ENCODE measurements at places on chromosomes 1 and 21. TPM values are rescaled to one million over a fixed set of nuclear protein-coding genes. Genes with fewer than 3 reads are reported as not detected.

Gene SYCP1
- total RNA-seq, result not detected

DNA sequence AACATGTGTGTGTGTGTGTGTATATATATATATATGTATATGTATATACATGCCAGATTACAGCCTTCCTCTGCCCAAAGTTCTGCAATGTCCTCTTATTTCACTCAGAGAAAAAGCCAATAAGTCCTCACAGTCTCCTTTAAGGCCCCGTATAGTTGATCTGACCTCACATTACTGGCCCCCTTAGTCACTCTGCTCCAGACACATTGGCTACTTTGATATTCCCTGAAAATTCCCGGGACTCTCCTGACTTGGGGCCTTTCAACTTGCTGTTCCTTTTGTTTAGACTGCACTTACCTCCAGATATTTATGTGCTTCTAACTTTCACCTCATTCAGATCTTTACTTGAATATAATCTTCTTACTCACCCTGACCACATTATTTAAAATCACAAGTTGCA is 4.2 kb upstream of the BSDC1 start:
- H3K4me1 ChIP-seq, result peaks cover 15% of the 10 kb centered on the region
- DNase-seq, result no peak
- no peak overlapping the region for H3K4me3 ChIP-seq
- H3K36me3 ChIP-seq, result peaks cover 10% of the 10 kb centered on the region
- H3K27me3 ChIP-seq, result no peaks in the 10 kb centered on the region
- H3K27ac ChIP-seq, result no peak overlapping the region

Gene SYT14
- total RNA-seq, result 5.7 TPM

GRCh38 chr1:93471911-93472310 is 24.0 kb downstream of the FNBP1L start:
- DNase-seq, result no peak
- H3K27me3 ChIP-seq, result no peaks in the 10 kb centered on the region
- H3K27ac ChIP-seq, result no peak overlapping the region
- H3K36me3 ChIP-seq, result peaks cover 39% of the 10 kb centered on the region
- H3K4me3 ChIP-seq, result no peak overlapping the region

Gene SSU72
- 126 TPM for total RNA-seq

DNA sequence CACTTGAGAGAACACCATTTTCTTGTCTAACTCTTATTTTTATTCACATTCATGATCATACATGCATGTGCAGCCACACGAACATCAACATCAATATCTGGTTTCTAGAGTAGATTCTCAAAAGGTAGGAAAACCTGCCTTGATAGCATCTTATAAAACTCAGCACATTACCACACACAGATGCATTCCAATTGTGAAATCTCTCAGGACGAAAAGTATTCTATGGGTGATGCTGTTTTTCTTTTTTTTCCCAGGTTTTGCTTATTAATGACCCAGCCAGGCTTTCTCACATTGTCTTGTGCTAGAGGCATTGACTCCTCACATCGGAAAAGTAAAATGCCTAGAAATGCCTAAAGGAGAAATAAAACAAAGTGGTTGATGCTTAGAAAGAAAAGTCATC is 562.8 kb downstream of the KIF26B start:
- H3K36me3 ChIP-seq, result no peaks in the 10 kb centered on the region
- DNase-seq, result no peak
- peaks cover 4% of the 10 kb centered on the region for H3K4me1 ChIP-seq
- H3K27me3 ChIP-seq, result no peaks in the 10 kb centered on the region
- no peak overlapping the region for H3K4me3 ChIP-seq
- H3K27ac ChIP-seq, result no peak overlapping the region

GRCh38 chr1:30342535-30343141 is 380.7 kb downstream of the MATN1 start:
- H3K36me3 ChIP-seq, result no peaks in the 10 kb centered on the region
- H3K27me3 ChIP-seq, result peaks cover 33% of the 10 kb centered on the region
- DNase-seq, result peak; percentile 62
- H3K27ac ChIP-seq, result no peak overlapping the region
- H3K4me3 ChIP-seq, result no peak overlapping the region

- H3K27ac ChIP-seq, result no peak overlapping the region
- DNase-seq, result no peak
- peaks cover under 1% of the 10 kb centered on the region for H3K36me3 ChIP-seq
Measured at GRCh38 chr1:245060684-245061374, 94.0 kb upstream of the KIF26B start.

Gene KRTAP11-1
- total RNA-seq, result not detected

DNA sequence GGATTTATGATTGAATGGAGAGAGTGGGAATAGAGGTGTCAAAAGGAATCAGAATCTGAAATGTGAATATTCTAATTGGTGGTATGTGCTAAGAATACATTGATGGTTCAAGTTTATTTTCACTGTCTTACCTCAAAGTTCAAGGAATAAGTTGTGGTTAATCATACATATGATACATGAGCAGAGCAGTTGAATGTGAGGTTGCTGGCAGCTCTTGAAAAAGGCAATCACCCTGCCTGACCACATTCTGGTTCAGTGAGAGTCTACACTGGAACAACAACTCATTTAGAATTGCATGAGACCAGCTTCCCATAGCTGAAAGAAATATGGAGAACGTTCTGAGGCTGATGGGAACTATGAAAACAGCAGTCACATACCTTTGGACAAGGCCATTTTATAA is 68.3 kb upstream of the ARHGAP29 start:
- no peaks in the 10 kb centered on the region for H3K36me3 ChIP-seq
- H3K4me1 ChIP-seq, result peaks cover 10% of the 10 kb centered on the region
- peak overlapping the region; percentile 2 for H3K27ac ChIP-seq
- no peaks in the 10 kb centered on the region for H3K27me3 ChIP-seq
- no peak for DNase-seq

Gene NBPF4
- not detected for total RNA-seq

DNA sequence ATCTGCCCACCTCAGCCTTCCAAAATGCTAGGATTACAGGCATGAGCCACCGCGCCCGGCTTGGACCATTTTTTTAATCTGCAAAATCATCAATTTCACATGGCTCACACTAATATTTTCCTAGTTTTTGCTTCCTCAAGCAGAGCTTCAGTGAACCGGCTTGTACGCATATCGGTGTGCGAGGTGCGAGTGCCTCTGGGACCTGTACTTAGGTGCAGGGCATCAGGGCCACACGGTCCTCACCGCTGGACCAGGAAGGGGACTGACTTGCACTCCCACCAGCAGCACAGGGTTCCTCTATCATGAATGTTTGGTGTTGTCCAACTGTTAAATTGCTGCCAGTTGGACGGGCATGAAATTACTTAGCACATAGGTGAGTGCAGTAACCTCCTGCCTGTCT is 15.4 kb upstream of the SHE start:
- peaks cover 6% of the 10 kb centered on the region for H3K4me1 ChIP-seq
- DNase-seq, result no peak
- H3K4me3 ChIP-seq, result no peak overlapping the region
- H3K36me3 ChIP-seq, result no peaks in the 10 kb centered on the region

Gene CFHR5
- total RNA-seq, result not detected

DNA sequence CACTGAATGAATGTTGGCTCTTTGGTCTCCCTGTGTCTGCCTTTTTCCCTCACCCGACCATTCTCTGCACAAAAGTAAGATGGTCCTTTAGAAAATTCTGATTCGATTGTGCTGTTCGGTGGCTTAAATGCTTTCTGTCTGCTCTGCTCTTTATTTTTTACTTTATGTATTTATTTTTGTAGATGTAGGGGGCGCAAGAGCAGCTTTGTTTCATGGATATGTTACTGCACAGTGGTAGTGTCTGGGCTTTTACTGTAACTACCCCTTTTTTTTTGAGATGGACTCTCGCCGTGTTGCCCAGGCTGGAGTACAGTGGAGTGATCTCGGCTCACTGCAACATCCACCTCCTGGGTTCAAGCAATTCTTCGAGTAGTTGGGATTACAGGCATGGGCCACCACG is 15.7 kb downstream of the NLRP3 start:
- no peak overlapping the region for H3K27ac ChIP-seq
- no peaks in the 10 kb centered on the region for H3K4me1 ChIP-seq
- no peak for DNase-seq
- no peak overlapping the region for H3K4me3 ChIP-seq
- H3K27me3 ChIP-seq, result peaks cover 17% of the 10 kb centered on the region

DNA sequence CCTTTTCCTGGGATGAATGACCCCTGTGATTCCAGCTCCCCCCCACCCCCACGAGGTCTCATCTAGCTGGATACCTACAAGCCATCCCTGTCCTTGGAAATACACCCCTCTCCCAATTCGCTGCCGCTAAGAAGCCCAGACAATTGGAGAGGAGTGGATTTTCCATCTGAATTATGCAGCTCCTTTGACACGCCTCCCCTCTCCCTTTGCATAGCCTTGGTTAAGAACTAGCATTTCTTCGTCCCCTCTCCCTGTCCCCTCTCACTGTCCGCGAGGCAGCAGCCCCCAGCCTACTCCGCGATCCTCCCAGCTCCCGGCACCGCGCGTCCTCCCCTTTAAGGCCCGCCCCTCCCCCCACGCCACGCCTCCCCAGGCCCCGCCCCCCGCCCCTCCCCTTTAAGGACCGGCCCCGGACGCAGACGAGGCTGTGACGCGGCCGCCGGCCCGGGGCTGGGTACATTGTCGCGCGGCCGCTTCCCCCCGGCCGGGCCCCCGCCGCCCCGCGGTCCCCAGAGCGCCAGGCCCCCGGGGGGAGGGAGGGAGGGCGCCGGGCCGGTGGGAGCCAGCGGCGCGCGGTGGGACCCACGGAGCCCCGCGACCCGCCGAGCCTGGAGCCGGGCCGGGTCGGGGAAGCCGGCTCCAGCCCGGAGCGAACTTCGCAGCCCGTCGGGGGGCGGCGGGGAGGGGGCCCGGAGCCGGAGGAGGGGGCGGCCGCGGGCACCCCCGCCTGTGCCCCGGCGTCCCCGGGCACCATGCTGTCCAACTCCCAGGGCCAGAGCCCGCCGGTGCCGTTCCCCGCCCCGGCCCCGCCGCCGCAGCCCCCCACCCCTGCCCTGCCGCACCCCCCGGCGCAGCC is at the start of gene MAPKAPK2:
TSS of gene MAPKAPK2 (plus strand) at position 428 of the 856 bp plus-strand sequence. CDS start at position 753, 325 bp downstream.
- H3K4me3 ChIP-seq, result peak within 1 kb of the TSS; percentile 96
- H3K36me3 ChIP-seq, result no peaks in the 10 kb centered on the region
- H3K4me1 ChIP-seq, result peaks cover 25% of the 10 kb centered on the region
- peaks cover 36% of the 10 kb centered on the region for H3K27me3 ChIP-seq
- peak within 1 kb of the TSS; percentile 96 for H3K27ac ChIP-seq

Gene C1orf53
- total RNA-seq, result 3.7 TPM

GRCh38 chr21:36120304-36120888 is 14.5 kb upstream of the CBR3 start:
- H3K4me3 ChIP-seq, result no peak overlapping the region
- DNase-seq, result no peak
- no peaks in the 10 kb centered on the region for H3K27me3 ChIP-seq

Gene TNN
- 0.57 TPM for total RNA-seq

DNA sequence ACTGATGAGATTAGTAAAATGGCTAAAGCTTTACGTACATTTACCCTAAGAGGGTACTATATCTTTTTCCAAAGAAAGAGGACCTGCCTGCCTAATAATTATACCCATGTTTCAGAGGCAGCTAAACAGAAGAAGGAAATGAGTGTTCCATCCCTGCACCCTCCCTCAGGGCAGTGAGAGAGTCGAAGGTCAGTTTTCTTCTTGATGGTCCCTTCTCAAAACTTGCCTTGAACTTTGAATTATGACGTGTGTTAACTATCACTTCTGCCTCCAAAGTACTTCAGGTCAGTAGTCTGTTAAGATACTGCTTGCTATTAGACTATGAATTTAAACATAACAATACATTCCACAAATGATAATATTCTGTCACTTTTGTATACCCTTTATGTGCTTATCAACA is 294.8 kb upstream of the CHRM3 start:
- H3K4me3 ChIP-seq, result no peak overlapping the region
- H3K36me3 ChIP-seq, result no peaks in the 10 kb centered on the region
- no peaks in the 10 kb centered on the region for H3K27me3 ChIP-seq
- no peaks in the 10 kb centered on the region for H3K4me1 ChIP-seq
- no peak overlapping the region for H3K27ac ChIP-seq
